ENCODE measurements at places on chromosomes 3 and 15.

DNA sequence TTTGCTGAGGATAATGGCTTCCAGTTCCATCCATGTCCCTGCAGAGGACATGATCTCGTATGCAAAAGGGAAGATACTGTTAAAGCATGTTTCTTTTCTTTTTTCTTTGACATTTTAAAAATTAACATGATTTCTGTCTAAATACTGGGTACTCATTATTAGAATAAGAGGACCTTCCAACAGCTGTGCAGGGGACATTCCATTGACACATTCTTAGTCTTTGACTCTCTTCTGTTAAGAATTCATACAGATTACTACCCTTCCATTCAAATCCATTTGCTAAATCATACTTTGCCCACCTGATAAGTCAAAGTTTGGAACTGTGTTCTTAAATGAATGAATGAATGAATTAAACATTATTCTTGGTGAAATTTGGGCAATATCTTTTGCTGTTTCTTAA is 5.1 kb upstream of the CP start:
- DNase-seq: no peak

DNA sequence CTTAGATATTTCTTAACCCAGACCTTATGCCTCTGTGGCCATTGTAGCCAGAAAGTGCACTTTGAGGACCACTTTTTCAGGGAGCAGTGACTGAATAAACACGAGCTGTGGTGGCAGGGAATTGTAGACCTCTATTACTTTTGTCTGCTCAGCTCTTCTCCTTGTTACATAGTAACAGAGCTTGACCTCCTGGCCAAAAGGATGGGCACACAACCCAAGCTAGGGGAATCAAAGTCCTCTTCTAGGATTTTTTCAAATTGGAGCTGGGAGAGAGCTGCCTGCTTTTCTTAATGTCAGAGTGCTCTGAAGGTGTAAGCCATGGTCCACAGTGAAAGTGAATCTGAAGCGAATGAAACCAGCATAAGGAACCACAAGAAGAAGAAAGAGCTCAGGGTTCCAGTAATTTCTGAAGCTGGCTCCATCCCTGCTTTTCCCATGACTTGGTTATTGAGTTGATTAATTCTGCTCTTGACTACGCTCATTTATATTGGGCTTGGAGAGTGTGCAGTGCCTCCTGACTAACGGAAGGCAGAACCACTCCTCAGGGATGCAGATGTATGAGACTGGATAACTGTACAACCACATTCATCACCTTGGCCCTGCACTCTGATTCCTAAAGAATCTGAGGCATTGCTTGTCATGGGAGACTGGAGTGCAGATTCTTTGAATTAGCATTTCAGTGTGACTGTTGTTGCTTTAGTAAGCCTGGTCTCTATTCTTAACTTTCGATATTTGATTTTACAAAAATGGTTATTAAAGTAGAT is 60.9 kb downstream of the TLNRD1 start:
- DNase-seq: no peak

GRCh38 chr3:188937389-188937788 is 234.4 kb upstream of the TPRG1 start:
- no peak for DNase-seq

- DNase-seq: no peak
Observed at GRCh38 chr3:26623419-26624208, 1.0 kb downstream of the LRRC3B start.

DNA sequence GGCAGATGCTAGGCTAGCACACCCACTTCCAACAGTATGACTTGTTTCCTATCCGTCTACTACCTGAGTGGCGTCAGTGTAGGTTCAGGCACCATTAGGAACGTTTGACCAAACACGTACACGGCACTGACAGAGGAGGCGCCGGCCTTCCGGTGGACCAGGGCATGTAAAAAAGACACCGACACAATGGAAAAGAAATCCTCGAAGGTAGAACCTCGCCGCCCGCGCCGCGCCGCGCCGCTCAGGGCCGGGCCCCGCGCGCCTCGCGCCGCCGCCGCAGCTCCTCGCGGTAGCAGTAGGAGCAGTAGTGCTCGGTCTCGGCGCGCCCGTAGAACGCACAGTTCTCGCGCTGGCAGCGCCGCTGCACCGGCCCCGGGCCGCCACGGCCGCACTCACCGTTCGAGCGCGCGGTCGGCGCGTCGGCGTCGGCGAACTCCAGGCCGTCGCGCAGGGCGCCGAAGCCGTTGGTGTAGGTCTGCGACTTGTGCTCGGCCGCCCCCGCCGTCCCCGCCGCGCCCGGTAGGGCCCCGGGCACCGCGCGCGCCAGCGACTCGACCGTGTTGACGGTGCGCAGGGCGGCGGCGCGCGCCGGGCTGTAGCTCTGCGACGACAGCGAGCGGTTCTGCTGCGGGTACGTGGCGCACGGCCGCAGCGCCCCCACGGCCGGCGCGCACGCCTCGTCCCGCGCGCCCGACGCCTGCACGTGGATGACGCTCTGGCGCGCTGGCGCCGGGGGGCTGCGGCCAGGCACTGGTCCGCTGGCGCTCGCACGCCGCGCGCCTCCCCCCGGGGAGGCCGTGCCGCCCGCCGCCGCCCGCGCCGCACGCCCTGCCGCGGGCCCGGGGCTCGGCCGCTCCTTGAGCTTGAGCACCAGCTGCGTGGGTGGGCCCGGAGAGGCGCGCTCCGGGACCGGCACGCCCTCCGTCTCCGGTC is 156.7 kb downstream of the KLF13 start:
- DNase-seq: no peak

GRCh38 chr3:176976586-176976985 is 220.7 kb downstream of the TBL1XR1 start:
- DNase-seq: no peak

DNA sequence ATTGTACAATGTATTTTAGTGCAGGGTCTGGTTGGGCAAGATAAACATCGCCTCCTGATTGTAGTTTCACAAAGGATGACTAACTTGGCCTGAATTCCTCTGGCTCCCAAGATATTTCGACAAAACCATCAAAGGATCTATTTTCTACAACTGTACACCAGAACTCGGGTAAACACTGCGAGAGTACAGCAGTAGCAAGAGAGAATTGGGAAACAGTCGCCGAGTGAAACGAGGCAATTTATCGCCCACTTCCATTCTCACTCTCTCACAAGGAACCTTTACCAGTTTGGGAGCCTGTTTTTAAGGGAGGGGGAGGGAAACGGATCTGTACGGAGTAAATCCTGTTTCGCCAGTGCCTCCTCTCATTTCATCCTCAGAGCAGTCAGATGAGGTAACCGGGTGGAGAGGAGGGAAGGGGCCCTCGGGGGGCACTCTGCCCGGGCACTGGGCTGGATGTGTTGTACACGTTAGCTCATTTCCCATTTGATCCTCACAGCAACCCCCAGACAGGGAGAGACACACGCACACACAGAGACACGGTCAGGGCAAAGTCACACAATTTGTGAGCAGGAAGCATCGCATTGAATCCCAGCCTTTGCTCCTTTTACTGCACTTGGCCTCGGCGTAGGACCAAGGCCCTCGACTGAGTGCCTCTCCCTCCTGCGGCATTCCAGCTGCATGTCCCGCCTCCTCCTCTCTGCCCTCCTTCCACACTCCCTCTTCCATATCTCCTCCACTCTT is 120.1 kb downstream of the LIPC start:
- DNase-seq: no peak

DNA sequence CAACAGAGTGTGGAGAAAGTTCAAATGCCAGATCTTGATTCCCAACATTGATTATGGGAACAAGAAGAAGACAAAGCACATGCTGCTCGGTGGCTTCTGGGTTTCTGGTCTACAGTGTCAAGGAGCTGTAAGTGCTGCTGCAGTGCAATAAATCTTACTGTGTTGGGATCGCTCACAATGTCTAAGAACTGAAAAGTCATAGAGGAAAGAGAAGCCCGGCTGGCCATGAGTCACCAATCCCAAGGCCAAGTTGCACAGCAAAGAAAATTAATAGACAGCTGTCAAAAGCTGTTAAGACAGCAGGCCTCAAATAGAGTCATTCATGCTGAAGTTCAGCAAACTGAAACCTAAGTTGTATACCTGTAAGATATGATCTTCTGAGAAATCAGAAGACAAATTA is 33.2 kb upstream of the SPPL2A start:
- no peak for DNase-seq

DNA sequence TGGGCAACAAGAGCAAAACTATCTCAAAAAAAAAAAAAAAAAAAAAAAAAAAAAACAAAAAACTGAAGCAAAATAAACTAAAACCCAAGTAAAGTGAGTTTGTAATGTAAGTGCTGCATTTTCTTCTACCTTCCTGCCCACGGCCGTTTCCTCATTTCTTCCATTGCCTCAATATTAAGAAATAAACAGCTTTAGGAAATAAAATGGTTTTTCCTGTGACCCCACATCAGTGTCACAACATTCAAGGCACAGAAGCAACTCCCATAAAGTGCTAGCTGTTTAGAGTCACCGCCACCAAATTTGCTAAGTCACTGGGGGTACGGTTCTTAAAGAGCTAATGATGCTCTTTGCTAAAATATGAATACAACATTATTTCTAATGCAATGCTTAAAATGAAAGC is 3.3 kb downstream of the PKM start:
- no peak for DNase-seq

DNA sequence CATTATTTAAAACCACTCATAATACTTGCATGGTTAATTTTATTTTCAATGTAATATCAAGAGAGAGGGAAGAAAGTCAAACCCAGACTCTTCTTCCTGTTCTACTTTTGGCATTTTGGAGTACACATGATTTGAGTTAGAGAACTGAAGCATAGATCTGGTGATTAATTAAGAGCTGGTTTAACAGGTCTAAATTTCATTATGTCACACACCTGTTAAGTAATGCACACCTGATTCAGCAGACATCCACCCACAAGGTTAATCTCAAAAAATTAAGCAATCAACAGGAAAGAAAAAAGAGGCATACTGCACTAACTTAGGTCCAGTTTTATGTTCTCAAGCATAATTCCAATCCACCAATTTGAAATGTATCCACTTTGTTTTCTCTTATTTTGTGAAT is 101.1 kb upstream of the ICE2 start:
- DNase-seq: no peak

DNA sequence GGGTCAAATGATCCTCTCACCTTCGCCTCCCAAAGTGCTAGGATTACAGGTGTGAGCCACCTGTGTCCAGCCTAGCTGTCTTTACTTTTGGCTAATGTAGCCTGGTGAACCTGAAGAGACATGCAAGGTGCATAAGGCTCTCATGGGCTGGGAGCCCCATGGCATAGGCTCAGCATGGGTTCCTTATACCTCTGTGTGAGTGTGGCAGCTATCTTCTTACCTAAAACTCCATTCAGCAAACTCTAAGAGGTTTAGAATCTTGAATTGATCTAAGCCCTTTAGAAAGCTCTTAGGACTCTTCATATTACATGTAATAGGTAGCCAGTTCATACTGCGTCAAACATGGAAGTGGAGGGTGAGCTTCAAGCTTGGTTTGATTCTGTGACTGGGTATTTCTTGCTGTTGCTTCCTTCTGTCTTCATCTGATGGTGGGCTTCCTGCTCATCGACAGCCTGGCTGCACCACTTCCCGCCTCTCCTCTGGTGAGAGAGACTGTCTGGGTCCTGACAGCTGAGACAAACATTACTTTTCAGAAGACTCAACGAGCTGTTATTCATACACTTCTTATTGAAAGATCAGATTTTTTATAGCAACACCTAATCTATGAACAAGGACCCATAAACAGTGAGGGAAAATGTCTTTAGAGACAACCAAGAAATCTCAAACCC is 19.2 kb upstream of the TKT start:
- DNase-seq: no peak

DNA sequence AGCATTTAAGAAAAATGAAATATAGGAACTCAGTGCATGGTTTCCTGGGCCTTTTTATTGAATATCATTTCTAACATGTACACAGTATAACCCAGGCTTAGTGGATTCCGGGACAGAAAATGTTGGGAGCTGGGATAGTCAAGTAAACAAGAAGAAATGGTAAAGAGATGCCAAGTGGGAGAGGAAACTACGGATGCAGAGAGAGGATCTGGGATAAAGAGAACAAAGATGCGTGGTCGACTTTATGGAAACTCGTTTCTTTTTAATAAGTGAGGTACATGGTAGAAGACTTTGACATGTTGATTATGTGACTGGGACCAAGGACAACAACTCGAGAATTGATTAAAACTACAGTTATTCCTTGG is 1.2 kb upstream of the GPR176 start:
- DNase-seq: no peak

- no peak for DNase-seq
Observed at GRCh38 chr15:95635666-95636065, 694.8 kb upstream of the NR2F2 start.

- no peak for DNase-seq
Observed at GRCh38 chr3:106157411-106157810, 288.6 kb upstream of the CBLB start.

DNA sequence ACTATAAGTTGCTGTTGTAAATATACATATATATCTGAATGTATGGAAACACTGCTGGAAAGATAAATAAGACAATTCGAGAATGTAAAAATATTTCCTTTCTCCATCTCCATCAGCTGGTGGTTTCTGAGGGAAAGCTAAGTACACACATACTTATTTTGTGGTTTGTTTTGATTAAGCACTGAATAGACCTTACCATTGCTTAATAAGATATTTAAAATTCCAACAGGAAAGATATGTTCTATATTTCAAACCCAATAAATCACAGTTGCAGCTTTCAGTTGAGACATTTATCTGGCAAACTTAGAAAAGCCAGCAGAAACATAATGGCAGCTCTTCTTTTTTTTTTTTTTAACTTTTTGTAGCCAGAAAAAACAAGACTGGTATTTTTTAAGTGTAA is 160.4 kb downstream of the VGLL3 start:
- DNase-seq: no peak

DNA sequence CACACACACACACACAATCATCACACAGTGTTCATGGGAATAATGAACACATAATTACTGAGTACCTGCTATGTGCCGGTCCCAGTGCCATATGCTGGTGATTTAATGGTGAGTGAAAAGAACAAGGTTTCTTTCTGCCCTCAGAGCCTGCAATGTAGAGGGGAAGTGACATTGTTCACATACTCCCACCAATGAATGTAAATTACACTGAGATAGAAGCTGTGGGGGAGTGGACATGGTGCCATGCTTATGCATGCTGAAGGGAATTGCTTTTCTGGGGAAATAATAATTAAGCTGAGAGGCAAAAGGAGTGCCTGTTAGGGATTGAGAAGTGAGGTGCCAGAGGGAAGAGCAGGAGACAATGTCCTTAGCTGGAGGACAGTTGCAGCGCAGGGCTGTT is 175.1 kb downstream of the MFSD1 start:
- DNase-seq: no peak

DNA sequence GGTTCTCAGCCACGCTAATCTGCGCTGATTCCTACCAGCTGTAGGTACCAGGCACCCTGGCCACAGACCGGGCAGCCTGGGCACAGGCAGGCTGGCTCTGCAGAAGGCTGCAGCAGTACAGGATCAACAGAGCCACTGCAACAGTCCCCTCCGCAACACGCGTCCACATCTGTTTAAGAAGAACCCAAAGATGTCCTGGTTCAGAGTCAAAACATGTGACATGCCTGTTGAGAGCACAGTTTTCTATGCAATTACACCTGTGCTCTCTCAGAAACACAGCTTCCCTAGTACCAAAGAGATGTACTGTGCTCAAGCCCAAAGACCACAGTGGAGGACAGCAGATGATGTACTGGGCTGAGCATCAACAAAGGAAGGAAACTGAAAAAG is 18.8 kb downstream of the LRIG1 start:
- no peak for DNase-seq

Data from stimulated activated CD4-positive, alpha-beta T cell treated with anti-CD3 and anti-CD28 coated beads, Interleukin-1b, Interleukin-23, amount 100 ng/mL, for 1 hour (primary cell).